ENCODE measurements at places on chromosomes 13 and 19.

- DNase-seq = no peak
Observed at GRCh38 chr19:18878858-18879578, 16.9 kb downstream of the CERS1 start.

DNA sequence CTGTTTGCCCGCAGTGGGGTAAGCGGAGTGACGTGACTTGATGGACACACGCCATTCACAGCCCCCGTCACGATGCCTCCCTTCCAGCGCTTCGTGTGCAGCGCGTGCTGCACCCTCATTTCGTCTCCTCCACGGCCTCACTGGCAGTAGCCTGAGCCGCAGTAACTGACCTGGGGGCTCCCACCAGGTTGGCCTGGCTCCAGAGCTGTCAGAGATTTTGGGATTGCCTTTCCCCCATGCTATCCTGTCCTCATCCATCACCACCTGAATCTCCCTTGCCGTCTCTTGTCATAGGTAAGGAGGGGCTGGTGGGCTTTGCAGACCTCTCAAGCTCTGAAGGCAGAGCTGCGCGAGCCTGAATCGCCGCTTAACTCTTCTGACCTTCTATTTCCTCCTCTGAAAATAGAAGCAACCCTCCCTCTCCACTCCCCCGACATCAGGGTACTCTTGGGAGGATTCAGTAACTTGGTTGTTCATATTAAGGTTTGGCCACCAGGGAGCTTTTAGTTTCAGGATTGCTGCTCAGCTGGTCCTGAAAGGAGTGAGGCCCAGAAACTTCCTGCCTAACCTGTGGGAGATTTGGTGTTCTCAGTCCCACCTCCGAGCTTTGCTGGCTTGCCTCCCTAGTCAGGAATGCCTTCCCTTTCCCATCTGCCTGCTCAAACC, 27.9 kb downstream of the SIGLEC5 start:
- no peak for DNase-seq

- DNase-seq = no peak
Observed at GRCh38 chr13:74062933-74063332, 71.3 kb downstream of the KLF12 start.

DNA sequence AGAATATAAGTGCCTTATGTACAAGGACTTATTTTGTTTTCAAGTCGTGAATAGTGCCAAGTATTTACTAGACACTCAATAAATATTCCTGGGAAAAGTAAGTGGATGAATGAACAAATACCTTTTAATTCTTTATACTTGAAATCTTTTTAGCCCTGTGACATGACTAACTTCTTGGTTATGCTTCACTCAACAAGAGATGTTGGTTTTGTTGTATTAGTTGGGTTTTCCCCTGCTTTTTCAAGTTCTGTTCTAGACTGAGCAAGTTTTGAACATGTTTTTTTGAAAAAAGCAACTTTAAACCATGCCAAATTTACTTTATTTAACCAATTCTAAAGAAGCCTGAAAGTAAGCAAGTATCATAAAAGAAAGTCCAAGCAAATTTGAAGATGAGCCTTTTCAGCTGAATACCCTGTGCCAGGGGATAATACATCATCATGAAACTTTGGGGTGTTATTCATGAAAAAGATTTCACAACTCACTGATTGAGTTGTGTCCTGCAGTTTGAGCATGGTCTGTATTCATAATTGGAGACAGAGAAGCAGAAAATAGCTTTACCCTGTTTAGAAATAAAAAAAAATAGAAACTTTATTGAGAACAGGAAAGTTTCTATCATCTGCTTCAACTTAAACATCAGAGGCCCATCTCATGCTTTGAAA, 11.1 kb downstream of the LMO7 start:
- no peak for DNase-seq
